ENCODE measurements at places on chromosomes 2 and 18.

DNA sequence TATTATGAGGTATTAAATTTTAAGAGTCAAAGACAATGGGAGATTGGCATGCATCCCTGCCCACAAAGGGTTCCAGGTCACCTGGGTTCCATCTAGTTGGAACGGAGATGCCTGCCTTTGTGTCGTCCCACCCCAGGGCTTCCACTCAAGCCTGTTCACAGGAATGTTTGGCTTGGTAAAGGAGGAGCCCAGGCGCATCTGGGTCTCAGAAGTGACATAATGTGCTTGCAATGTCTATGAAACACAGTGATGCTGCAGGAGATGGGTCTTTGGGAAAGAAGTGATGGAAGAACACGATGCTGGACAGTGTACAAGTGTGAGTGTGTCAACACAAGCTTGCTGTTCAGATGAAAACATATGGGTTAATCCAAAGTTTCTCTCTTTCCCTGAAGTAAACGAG is 49.6 kb upstream of the ZNF396 start:
- DNase-seq: no peak

- DNase-seq: no peak
These were observed 29.7 kb downstream of the ZC3H6 start for GRCh38 chr2:112305132-112305531.

DNA sequence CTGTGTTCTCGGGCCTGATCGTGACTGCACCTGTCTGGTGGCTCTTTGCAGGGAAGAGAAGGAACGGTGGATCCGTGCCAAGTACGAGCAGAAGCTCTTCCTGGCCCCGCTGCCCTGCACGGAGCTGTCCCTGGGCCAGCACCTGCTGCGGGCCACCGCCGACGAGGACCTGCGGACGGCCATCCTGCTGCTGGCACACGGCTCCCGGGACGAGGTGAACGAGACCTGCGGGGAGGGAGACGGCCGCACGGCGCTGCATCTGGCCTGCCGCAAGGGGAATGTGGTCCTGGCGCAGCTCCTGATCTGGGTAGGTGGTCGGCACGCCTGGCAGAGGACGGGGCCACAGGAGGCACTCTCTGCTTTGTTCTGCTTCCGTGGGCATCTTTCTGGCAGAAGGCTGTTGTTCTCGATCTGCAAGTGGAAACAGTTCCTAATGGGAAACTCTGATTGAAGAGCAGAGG is 48.0 kb downstream of the GBX2 start:
- DNase-seq: no peak

DNA sequence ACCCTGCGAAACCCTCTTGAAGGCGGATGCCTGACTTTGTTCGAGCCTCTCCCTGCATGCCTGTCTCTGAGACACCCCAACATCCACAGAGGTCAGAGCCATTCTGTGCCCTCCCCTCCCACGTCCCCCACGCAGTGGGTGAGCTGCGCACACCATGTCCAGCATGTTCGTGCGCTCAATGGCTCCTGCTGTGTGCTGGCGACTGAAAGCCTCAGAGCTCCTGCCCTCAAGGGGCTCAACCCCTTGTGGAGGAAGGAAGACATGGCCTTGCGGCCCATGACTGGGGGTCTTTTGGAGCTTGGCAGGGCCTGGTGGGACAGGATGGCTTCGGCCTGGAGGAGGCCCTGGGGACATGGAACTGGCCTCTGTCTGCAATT is 45.7 kb downstream of the ANKMY1 start:
- DNase-seq: no peak

GRCh38 chr2:151661625-151662024 is 72.7 kb downstream of the NEB start:
- no peak for DNase-seq

- DNase-seq: peak; percentile 71
These were observed 655 bp downstream of the NPPC start for GRCh38 chr2:231925303-231926179.

DNA sequence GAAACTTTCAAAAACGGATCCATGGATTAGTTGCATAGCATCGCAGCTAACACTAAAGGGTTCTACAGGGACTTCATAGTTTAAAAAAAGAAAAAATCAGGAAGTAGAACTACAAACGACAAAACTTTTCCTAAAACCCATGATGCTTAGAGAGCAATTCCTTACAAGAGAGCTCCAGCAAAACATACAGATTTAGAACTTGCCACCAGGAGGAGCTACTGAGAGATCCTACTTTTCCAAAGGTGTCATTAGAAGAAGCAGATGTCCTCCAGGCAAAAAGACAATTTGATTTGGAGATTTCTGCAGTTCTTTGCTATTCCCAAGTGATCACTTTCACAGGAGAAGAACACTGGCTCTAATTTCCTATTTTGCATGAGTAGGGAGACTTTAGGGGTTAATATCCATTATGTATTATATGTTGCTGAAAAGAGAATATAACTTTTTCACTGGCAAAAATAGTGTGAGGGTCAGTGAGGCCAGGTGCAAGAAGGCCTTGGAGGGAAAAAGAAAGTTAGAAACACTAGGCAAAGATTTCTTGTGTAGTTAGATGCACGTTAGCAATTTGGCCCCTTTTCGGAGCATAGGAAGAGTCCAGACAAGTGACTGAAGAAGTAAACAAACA is 436.2 kb downstream of the SUCLG1 start:
- peak; percentile 50 for DNase-seq

Data from fibroblast of skin of right biceps (primary cell).